ENCODE measurements at places on chromosomes 5 and 9.

DNA sequence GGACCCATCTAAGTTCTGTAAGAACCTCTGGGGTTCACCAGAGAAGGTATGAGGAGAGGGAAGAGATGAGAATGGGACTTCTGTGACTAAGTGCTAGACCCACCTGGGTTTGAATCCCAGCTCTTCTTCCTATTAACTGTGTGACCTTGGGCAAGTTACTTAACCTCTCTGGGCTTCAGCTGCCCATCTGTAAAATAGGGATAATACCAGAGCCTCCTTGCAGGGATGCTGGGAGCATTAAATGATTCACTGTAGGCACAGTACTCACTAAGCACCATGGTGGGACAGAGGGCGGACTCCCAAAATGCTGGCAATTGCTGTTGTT lies 53.6 kb downstream of the WHRN start:
- no peak for DNase-seq

GRCh38 chr9:108515856-108516255 lies 339.9 kb downstream of the ACTL7B start:
- no peak for DNase-seq

- DNase-seq: peak; percentile 76
Measured at GRCh38 chr5:138542180-138542955, 668 bp downstream of the ETF1 start.

DNA sequence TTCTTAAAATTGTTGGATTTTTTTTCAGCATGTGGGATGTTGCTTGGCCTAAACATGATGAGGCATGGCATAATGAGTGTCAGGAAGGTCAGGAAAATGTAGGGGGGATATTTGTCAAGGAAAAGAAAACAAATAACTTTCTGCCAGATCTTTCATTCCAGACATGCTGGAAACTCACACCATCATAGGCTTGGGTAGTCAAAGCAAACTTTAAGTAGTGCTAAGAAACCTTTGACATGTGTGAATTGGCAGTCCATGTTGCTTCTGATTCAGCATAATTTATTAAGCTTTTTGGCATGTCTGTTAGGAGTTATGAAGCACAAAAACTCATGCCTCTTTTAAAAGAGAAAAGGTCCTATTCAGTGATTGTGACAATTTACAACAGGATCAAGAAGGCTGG lies 61.3 kb upstream of the MTAP start:
- no peak for DNase-seq

DNA sequence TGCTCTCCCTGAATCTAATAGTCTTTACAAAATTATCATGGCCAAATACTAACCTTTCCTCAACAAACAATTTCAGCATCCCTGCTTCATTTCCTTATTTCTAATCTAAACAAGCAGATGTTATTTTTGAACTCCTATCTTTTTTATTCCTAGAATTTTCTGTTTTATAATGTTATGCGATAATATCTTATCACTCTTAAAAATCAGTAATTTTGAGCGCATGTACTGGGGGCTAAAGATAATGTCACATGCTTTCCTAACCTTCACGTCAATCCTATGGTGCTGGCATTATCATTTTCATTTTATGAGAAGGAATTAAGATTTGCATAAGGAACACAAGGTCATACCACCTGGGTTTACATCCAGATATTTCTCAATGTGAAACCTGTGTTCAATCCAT lies 648.0 kb downstream of the BRINP1 start:
- no peak for DNase-seq
